ENCODE measurements at places on chromosomes 7 and 10.

DNA sequence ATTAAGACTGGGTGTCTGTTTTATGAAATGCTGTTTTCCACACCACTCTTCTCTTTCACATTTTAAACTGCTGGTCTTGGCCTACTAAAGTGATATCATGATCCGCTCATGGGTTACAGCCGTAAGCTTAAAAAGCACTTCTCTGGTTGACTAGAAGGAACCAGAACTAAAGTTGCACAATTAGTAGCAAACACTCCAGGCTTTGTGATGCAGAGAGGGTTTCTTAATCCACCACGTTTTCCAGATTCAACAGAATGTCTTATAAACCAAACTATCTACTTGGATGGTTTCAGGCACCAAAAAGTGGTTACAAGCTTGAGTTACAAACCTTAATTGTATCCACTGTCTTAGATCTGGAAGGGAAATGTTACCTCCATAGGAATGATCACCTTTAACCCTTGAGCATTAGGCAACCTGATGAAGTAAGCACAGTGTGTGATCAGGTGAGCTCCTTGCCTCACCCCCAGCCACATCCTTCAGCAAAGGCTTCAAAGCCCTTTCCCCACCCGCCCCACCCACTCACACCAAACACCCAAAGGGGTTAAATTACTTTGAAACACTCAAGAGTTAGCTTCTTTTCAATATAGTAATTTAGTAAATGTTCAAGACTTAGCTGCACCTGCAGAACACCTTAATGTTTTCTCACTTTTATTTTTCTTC, 3.5 kb downstream of the ELMO1 start:
- no peak for DNase-seq

DNA sequence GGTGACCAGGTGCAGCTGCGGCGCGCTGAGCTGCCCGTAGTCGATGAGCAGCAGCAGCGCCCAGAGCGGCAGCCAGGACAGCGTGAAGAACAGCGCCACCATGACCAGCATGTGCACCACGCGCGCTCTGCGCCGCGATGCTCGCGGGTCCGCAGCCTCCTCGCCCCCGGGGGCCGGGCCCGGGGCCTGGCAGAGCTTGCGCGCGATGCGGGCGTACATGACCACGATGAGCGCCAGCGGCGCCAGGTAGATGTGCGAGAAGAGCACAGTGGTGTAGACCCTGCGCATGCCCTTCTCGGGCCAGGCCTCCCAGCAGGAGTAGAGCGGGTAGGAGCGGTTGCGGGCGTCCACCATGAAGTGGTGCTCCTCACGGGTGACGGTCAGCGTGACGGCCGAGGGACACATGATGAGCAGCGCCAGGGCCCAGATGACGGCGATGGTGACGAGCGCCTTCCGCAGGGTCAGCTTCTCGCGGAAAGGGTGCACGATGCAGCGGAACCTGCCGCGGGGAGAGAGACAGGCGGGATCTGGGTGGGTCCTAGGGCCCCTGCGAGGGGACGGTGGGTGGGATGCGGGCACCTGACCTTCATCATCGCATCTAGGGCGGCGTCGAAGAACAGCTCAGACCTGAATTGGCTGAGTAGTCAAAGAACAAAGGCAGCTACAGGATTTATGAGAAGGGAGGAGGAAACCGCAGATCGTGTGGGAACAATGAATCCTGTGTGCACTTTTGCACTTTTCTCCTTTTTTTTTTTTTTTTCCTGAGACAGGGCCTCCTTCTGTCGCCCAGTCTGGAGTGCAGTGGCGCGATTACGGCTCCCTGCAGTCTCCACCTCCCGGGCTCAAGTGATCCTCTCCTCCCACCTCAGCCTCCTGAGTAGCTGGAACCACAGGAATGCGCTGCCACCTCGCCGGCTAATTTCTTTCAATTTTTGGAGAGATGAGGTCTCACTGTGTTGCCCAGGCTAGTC, 22.4 kb upstream of the PPA1 start:
- DNase-seq, result peak; percentile 91

- no peak for DNase-seq
Observed at GRCh38 chr10:7512487-7512886, 101.7 kb upstream of the SFMBT2 start.

DNA sequence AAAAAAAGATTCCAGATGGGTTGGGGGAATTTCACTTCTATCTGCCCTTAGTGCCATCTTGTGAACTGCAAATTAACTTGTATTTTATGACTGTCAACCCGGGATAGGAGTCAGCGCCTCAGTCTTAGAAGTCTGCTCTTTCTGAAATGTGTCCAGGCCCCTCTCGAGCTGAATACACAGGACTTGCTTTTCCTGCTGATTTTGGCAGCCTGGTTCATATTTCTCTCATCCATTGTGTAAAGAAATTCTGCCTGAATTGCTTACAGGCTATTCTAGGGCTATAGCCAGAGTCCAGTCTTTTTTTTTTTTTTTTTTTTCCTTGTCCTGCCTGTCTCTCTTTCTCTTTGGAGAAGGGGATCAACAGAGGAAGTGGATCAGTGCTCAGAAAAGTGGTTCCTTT, 24.6 kb downstream of the GATA3 start:
- DNase-seq, result no peak

- DNase-seq, result no peak
Observed at GRCh38 chr10:14429043-14429700, 98.4 kb upstream of the FRMD4A start.

- DNase-seq, result no peak
Observed at GRCh38 chr10:4398602-4399001, 427.4 kb upstream of the AKR1E2 start.

GRCh38 chr10:61786728-61787127, 114.8 kb upstream of the ARID5B start:
- DNase-seq, result peak; percentile 35
